ENCODE measurements at places on chromosomes 11 and 22.

- DNase-seq, result no peak
Measured at GRCh38 chr22:48042621-48043395, 1280.4 kb downstream of the TBC1D22A start.

- DNase-seq, result no peak
Measured at GRCh38 chr22:45472426-45472825, 30.3 kb upstream of the FBLN1 start.

DNA sequence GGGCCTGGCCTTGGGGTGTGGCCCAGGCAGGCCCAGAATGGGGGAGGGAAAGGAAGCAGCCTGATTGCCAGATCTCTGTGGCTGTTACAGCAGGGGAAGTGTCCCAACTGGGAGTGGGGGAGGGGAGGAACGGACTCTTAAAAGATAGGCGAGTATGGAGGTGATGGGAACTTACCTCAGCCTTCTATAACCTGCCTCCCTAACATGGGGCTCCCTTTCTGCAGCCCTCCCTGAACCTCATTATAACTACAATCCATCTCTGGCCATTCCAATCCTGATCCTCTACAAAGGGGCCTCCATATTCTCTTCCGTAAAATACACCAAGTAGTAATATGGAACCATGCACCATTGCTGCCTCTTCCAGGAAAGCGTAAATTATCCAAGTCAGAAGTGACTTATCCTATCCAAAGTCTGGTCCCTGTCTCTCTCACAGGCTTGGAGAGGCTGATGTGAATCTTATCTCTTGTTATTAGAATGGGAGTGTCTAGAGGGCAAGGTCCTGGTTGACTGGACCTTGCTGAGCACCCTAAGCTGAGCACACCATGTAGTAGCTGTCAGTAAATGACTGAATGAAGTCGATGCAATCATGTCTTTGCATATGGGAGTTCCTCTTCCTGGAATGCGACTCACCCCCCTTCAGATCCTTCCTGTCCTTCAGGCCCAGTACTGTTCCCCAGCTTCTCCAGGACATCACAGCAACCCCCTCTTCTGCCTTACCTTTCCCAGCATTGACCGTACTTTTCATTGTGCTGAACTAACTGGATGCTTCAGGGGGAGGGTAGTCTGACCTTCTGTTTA, 5.9 kb downstream of the RHOG start:
- no peak for DNase-seq

- no peak for DNase-seq
Measured at GRCh38 chr22:33842421-33843094, 77.7 kb downstream of the LARGE1 start.

- DNase-seq, result no peak
Measured at GRCh38 chr11:78234006-78234405, 45.3 kb downstream of the USP35 start.

DNA sequence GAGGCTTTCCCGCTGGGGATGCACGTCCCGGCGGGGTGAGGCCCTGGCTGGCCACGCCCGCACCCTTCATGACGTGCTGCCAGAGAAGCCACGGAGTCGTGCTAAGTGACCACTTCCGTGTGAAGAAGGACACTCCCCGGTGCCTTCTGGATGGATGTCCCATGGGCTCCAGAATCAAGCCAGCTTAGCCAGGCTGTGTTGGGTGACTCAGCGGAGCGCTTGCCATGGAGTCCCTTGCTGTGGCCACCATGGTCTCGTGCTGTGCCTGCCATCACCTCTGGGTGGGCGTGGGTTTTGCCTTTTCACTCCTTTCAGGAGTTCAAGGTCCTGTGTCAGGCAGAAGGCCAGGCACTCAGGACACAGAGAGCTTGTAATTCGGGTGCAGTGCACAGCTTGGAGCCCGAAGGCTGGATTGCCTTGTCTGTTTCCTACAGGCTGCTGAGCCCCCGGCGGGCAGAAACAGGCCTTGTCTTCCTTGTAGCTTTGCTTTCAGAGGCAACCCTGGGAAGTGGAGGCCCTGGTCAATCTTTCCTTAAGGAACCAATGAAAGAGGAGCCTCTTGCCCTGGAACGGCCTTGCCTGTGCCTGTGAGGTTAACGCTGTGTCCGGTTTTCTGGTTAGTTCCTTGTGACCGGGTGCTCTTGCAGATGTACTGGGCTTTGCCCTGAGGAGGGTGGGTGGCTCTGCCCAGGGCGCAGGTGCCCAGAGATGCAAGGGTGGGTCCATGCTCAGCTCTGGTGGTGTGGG, 268.6 kb downstream of the TBC1D22A start:
- no peak for DNase-seq

GRCh38 chr11:121109471-121109870, 8.4 kb downstream of the TECTA start:
- no peak for DNase-seq

Data from effector CD4-positive, alpha-beta T cell (primary cell).